NCI-H510A treated with DMSO at 0.1 percent for 48 hours (cell line): ENCODE measurements at places on chromosomes 6 and 20.

DNA sequence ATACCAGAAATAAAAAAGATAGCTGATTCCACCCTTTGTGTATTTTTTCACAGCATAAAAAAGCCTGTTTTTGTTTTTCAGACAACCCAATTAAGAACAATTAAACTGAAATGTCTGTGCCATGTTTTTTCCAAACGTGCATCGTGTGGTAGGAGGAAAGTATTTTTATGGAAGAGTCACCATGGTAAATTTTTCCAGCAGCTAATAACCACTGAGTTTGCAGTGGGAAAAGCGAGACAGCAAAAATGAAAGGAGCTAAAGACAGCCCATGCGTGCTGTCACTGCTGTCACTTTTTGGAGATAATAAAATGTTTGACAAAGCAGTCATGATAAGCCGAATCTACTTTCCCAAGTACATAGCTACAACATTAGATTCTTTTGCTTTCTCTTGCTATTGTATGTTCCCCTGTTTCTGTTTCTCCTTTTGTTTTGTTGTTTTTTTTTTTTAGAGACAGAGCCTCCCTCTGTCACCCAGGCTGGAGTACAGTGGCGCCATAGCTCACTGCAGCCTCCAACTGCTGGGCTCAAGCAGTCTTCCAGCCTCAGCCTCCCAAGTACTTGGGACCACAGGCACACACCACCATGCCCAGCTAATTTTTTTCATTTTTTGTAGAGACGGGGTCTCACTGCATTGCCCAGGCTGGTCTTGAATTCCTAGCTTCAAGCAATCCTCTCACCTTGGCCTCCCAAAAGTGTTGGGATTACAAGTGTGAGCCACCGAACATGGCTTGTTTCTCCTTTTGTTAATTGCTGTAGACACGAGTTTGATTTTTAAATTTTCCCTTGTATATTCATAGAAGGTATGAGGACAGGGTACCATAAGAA is 261.3 kb downstream of the TMEM242 start:
- no peak for DNase-seq

GRCh38 chr6:111478064-111478476 is 4.9 kb downstream of the REV3L start:
- no peak for DNase-seq

- peak; percentile 60 for DNase-seq
These were observed at the start of gene SCUBE3 for GRCh38 chr6:35213824-35214756. Gene SCUBE3 (plus strand): TSS chr6:35213956. CDS start chr6:35214419, 463 bp downstream.

DNA sequence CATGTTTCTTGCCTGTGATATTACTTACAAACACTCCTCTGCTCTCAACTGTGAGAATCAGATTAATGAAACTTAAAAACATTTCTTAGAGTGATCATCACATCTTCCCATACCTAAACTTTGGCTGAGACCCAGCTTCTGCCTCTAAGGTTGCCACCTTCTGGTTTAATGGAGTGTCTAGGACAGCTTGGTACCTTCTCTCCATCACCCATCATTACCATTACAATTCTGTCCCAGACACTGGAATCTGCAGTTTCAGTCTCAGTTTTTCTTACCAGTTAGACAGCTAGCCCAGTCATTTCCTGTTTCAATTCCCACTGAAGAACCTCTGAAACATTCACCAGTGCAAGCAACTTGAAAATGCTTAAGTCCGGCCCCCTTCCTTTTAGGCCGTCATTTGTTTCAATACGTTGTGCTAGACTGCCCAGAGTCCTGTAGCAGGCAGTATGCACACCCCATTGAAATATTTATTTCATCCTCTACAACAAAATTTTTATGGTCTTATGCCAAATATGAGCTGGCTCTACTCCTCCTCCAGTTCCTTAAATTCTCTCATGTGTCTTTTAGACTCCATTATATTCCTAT is 107.0 kb upstream of the FOXO3 start:
- DNase-seq, result no peak

GRCh38 chr6:154403788-154404187 is 47.2 kb upstream of the IPCEF1 start:
- DNase-seq, result no peak

DNA sequence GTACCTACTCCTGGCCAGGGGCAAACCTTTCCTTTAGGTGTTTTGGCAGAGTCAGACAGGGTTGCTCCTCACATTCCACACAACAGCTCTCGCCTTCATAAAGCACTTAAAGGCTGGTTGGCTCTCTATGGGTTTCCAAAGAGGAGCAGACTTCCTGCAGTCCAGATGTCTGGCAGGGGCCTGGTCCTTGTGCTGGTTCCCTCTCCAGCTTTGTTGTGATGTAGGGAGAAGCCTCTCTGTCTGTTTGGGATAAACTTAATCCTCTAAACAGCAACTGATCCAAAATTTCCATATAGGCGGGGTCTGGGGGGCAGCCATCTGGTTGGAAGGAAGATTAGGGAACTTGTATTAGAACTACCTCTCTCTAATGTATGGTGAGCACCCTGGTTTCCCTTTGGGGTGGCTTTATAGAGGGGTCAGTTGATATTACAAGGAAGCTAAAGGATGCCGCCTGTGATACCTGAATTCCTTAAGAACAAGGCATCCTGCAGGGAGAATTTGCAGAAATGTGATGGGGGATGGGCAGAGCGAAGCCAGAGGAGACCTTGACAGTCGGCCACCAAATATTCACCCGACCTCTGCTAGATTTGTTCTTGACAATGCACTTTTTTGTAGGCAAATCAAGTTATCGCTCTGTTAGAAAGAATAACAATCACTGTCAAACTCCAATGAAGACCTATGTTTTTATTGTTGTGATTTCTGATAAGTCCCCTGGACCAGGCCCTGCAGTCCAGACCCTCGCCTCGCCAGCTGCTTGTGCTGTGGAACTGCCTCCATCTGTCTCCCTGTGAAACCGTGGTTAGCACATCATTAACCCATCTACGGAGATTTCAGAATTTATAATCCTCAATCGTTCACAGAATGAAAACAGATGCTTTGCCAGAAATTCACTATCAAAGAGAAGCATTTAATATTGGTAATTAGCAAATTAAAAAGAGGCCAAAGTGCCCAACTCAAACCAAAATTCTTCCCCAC is 94.0 kb upstream of the RALGAPA2 start:
- DNase-seq, result no peak

GRCh38 chr20:36084356-36084755 is 70.2 kb upstream of the EPB41L1 start:
- no peak for DNase-seq

DNA sequence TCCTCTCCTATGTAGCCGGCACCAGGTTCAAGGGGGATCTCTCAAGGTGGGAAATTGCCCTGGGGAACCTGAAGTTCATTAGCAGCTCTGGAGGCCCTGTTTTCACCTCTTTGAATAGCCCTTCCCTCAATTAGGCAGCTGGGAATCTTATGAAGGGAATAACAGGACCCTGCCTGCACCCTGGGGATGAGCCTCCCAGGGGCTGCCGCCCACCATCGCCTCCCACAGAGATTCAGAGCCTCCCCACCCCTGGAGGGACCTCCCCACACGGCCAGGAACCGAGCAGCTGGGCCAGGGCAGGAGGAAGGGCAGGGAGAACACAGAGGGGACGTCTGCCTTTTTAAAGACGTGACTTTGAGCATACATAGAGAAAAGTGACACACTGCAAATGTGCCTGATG is 4.6 kb upstream of the EEF1A2 start:
- DNase-seq, result no peak

DNA sequence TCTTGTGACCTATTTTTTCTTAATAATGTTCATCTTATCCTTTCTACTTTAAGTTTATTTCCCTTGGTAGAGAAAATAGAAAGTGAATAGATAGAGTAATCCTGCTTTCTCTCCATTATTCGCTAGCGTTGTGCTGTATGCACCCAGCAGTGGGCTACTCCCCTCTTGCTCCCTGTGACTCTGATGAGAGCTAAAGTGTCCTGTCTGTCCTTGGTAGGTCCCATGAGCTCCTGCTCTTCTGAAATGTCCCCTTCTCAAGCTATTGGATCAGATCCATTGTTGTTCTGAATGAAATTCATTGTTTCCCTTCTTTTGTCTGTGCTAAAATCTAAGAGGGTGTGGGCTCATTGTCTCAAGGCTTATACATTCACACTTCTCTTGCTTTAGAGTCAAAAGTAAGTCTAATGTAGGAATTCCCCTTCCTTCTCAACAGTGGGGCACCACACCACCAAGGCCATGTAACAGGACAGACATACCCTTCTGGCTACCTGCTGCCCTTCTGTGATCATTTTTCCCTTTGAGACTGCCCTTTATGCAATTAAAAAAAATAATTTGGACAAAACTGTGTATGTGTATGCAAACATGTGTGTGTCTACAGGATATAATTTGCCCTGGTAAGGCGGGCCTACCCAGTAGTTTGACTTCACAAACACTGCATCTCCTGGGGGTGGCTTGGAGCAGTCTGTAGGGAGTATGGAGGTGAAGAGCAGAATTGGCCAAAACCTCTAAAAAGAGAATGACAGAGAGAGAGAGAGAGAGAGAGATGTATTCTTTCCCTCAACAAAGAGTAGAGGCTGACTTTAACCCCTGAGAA is 167.0 kb upstream of the MYLIP start:
- DNase-seq, result no peak

DNA sequence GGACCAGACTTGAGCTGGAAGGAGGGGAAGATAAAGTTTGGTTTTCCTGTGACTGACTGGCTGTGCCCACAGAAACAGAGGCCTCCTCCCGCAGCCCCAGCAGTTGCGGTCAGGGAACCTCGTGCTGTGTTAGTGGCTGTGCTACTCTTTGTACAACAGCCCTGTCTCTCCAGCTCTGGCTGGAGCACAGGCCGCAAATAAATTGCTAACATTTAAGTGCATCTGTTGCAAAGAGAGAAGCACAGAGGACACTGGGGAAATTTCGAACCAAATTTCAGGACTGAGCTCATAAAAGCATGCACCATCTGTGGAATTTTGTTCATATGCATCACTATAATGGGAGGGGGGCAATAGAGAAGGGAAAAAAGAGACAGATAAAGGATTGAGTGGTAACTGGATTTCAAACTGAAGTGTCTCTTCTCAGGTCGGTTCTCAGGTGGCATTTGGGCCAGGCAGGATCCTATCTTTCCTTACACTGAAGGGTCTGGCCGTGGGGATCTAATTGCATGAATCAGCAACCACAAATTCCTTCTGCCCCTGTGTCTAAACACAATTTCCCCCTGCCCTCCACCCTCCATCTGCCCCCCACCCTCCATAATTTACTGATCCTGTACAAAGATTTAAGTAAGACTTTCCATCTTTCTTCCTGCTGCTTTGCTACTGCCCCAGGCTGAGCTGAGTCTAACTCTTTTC is 88.9 kb upstream of the ATXN1 start:
- no peak for DNase-seq

GRCh38 chr6:105024803-105025202 is 67.9 kb downstream of the LIN28B start:
- DNase-seq, result no peak

DNA sequence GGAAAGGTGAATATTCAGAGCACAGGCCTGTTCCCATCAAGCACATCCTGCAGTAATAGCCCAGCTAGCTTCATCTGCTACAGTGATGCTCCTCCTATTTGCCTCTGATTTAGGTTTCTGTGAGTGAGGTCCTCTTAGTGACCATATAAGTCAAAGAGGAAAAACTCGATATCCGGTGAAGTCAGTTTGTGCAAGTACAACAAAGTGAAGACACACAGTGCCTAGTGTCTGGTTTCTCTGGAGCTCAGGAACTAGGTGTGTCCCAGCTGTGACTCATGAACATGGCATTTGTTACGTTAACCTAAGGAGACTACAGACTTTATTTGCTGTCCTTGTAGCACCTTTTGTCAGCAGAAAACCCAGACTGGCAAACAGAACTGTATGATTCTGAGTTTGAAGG is 33.9 kb downstream of the EDN1 start:
- DNase-seq, result no peak

DNA sequence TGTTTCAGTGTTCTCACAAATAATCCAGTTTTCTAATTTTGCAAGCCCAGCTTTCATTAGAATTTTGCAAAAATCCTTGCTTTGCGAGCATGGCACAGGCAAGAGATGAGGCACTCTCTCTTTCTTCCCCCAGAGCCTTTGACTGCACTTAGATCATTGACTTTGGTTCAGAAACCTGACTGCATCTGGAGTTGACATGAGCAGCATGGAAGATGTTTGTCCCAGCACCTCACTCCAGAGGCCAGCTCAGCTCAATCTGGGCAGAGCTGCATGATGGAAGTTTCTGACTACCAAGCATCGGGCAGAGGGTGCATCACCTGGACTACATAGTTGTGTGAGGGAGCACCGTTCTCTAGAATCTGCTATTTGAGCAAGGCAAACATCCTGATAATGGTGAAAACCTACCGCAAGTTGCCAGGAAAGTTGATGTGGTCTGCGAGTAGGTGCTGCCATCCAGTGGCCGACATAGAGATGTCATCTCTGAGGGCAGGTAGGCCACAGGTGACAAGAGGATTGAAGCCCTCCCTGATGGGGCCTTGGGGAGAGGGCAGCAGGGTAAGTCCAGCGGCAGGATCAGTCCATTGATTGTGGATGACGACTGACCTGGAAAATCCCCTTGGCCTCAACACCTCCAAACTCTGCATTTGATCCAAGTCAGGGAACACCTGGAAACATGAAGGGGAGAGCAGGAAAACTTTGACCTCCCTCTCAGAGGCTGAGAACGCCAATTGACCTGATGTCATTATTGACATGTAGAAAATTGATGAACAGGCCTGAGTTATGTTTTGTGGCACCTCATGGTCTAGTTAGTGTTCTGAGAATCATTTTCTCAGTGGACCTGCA is 3.8 kb upstream of the LPA start:
- DNase-seq, result no peak

DNA sequence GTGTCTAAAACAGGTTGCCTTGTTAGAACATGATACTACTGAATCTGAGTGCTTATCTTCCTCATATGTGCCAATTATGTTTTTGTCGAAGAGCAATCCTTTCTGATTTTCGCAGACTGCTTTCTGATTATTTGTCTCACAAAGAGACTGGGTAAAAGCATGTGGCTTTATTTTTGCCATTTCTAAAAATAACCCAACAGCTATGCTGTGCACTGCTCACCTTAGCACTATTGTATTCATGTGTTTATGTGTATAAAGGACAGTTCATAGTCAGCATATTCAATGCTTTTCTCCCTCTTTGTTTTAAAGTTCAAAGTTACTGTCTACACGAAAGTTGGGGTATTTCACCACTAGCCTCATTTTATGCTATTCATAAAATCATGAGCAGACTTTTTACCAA is 127.0 kb downstream of the SGK1 start:
- no peak for DNase-seq

GRCh38 chr6:51648236-51648635 is 439.2 kb downstream of the PKHD1 start:
- DNase-seq, result peak; percentile 22

DNA sequence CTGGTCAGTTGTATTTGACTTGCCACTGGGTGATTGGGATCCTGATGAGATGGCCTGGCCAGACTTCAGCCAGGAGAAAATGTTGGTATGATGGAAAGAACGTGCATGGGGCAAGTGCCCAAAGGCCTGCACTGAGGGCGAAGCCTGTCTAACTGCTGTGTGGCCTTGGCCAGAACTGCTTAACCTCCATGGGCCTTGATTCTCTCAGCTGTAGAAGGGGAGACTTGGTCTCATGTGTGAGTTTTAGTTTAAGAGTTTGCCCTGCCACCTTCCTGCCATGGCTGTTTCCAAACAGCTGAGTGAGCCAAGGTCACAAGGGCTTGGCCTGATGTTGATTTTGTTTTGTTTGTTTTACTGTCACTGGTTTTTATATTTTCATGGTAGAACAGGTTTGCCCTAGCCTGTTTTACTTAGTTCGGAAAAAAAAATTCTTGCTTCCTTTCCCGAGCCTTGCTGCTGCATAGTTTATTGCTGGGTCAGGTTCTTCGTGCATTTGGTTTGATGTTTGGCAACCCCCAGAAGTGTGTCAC is 35.3 kb downstream of the DSTN start:
- DNase-seq, result no peak
